ENCODE measurements at places on chromosomes 12 and 14.

GRCh38 chr12:92192360-92192759 is 46.7 kb upstream of the BTG1 start:
- DNase-seq = no peak

DNA sequence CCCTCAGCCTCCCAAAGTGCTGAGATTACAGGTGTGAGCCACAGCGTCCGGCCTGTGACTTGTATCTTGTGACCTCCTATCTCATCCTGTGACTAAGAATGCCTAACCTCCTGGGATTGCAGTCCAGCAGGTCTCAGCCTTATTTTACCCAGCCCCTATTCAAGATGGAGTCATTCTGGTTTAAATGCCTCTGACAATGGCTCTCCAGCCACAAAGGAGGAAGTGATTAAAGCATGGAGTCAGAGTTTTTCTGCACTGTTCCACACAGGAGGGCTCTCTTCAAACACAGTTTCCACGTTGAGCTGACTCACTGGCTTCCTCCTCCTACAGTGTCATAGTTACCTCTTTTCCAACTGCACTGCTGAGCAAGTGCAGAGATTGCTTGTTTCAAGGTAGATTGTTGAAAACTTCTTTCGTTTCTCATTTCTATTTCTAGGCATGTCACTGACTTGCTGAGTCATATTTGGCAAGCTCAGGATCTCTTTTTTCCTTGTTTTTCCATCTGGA is 383.8 kb downstream of the PCNX1 start:
- peak; percentile 39 for DNase-seq

DNA sequence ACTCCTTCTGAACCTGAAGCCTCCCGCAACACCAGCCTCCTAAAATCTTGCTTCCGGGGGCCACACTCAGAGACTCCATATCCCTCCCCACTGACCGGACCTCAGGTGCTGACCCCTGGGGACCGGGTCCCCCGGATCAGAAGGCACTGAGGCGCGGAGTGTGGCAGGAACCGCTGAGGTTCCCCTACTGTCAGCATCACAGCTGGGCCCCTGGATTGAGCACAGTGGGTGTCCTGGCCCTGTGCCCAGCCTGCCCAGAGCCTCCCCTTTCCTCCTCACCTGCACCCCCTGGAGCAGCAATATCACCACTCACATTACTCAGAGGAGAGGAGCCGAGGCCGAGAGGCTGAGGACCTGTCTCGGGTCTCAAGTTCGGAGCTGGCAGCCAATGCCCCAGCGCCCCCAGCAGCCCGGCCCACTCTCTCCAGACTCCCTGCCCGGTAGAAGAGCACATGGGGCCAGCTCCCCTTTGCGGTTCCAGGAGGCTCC is 101.2 kb upstream of the EIF5 start:
- no peak for DNase-seq

DNA sequence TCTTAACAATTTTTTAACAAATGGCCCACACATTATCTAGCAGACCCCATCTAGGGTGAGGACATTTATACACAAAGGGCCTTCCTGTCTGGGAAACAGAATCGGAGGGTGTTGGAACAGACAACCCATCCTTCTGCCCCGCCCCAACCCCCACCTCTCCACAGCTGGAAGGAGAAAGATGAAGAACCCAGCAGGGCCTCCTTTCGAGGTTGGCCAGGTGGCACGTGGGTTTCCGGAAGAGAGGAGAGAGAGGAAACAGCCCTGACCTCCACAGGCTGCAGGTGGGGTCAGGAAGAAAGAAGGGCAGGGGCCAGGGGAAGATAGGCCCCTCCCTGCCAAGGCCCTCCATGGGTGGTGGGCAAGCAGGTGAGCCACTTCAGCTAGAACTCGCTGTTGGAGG is 57.2 kb downstream of the LRRC74A start:
- DNase-seq = no peak

GRCh38 chr14:24145690-24146452 is 539 bp downstream of the PSME2 start:
- DNase-seq = no peak

- DNase-seq = no peak
Measured at GRCh38 chr12:108567406-108568337, 5.3 kb downstream of the ISCU start.

DNA sequence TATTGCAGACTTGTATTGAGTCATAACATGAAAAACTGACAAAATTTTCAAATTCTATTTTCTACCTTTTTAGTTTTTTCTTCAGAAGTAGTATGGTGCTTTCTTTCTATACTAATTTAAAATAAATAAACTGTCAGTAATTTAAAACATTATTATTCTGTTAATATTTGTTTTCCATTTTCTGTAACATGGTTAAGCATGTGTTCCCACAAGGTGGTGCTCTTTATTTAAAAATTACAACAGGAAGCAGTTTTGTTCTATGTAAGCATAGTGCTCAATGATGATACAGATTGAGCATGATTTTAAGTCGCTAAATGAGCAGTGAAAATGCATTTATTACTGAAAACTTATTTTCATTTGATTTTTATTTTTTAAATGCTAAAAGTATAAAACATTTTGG is 114.6 kb downstream of the PPFIA2 start:
- no peak for DNase-seq

- no peak for DNase-seq
Measured at GRCh38 chr12:15717940-15718567, 71.1 kb downstream of the EPS8 start.

DNA sequence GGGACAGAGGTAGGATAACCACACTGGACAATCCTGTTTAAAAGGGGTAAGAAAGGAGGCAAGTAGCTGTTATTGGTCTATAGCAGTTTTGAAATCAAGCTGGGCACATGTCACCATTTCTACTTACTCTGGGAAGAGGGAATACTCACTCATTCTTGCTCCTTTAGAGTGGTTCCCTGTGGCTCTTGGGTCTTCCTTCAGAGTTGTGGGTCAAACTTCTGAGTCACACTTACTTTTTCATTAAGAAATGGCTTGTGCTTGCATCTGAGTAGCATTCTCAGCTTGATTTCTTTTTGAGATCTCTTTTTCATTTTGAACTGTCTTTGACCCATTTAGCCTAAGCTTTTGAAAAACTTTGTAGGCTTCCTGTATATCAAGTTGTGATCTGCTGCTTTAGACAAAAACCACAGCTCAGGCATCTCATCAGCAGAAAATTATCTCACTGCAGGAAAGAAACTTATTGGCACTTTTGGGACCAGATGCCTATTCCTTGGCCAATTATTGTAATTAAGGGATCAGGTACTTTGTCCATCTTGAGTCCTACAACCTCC is 122.2 kb downstream of the AEBP2 start:
- DNase-seq = no peak

- no peak for DNase-seq
Measured at GRCh38 chr12:53843545-53843944, 91.8 kb upstream of the CISTR start.

GRCh38 chr12:75868501-75868900 is 163.1 kb downstream of the PHLDA1 start:
- DNase-seq = no peak

- DNase-seq = no peak
Measured at GRCh38 chr12:111174251-111174960, 194.5 kb downstream of the PHETA1 start.

DNA sequence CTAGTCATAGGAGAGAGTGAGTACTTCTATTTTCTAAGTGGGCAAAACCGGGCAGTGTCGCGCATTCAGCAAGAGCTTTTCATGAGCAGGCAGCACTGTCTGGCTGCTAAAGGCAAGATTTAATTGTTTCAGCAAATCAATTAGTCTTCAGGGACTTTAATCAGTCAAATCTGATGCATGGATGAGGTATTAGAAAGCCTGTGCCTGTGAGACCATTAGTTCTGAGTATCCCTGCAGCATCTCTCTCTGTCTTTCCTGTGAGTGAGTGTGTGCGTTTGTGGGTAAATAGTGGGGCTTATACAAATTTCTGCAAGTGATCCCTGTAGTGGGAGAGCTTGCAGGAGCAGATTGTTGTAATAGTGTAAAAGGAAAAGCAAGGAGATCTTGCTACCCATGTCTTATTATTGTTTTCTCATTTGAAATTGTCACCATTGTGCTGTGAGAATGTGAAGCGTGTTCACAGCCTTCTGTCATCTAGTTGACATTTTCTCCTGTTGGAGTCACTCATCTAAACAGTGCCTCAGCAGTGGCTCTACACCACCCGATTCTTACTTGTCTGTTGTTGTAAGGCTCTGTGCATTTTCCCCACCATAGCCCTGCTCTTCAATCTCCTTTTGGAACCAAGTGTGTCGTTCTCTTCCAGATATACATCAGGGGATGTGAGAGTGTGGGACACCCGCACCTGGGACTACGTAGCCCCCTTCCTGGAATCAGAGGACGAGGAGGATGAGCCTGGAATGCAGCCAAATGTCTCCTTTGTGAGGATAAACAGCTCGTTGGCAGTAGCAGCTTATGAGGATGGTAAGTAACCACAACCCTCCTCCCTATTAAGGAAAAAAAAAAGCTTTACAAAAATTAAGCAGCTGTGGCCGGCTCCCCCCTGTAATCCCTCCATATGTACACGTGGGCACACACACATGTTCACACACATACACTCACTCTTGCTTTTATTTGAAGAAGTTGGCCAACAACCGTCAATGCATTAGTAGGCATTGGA is 53.6 kb downstream of the FBXW8 start:
- DNase-seq = no peak

DNA sequence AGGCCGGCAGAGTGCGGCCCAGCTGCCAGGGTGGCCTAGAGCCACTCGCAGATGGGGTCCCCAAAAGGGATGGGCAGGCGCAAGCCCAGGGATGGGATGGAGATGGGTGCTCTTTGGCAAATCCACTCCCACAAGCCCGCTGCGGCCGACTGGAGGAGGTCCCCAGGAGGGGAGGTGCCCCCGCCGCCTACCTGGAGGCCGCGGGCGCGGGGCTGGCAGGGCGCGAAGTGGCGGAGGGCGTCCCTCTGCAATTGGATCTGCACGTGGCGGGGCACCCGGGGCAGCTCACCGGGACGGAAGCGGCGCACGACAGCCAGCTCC is 730 bp downstream of the PPP1R3E start:
- DNase-seq = no peak

DNA sequence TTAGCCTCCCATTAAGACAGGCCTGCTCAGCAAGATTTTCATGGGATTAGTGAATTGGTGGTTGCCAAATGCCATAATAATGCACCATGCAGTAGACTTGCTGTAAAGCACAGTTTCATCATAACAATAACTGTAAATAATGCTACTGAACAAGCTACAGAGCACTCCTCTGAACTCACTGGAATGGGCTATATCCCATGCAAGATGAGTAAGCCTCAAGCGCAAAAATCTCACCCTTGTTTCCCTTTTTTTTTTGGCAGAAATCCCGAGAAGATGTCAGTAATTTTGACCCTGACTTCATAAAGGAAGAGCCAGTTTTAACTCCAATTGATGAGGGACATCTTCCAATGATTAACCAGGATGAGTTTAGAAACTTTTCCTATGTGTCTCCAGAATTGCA is 145.9 kb upstream of the HIF1A start:
- no peak for DNase-seq

GRCh38 chr14:96762650-96763049 is 34.5 kb upstream of the VRK1 start:
- peak; percentile 41 for DNase-seq

GRCh38 chr12:9619411-9620179 is 11.9 kb upstream of the KLRB1 start:
- no peak for DNase-seq

GRCh38 chr14:63295231-63295685 is 23.5 kb downstream of the GPHB5 start:
- no peak for DNase-seq

Measured in SIG-M5 (cell line).